ENCODE measurements at places on chromosomes 4 and X.

DNA sequence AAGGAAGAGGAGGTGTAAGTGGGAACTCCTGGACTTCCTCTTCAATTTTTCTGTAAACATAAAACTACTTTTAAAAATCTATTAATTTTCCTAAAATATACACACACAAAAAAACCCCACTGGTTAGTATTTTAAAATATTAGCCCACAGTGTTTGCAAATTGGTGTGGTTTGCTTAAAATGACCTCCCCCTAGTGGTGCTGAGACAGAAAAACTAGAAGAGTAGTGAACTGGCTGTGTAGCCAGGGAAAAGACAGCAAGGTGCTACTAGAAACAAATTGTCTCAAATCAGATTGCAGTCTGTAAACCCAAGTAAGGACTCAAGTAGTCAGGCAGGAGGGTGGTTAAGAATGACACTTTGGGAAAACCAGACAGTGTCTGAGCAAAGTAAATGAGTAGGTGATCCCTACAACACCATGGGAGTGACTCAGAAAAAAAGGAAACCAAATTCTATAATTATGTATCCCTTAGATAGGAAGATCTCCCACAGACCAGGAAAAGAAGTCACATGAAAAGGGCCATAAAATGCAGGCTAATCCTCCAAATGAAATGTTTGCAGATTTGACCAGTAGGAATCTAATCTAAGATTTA lies 26.0 kb downstream of the AMTN start:
- DNase-seq = no peak

DNA sequence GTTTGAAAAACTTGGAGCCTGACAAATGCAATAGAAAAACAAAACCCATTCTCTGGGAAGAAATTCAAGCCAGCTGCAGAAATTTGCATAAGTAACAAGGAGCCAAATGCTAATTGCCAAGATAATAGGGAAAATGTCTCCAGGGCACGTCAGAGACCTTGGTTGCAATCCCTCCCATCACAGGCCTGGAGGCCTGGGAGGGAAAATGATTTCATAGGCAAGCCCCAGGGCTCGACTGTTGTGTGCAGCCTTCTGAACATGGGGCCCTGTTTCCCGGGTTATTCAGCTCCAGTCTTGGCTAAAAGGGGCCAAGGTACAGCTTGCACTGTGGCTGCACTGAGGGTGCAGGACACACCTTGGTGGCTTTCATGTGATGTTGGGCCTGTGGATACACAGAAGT lies 760.4 kb upstream of the PABPC4L start:
- DNase-seq = no peak

GRCh38 chr4:97159625-97160024 lies 983.7 kb downstream of the STPG2 start:
- no peak for DNase-seq

DNA sequence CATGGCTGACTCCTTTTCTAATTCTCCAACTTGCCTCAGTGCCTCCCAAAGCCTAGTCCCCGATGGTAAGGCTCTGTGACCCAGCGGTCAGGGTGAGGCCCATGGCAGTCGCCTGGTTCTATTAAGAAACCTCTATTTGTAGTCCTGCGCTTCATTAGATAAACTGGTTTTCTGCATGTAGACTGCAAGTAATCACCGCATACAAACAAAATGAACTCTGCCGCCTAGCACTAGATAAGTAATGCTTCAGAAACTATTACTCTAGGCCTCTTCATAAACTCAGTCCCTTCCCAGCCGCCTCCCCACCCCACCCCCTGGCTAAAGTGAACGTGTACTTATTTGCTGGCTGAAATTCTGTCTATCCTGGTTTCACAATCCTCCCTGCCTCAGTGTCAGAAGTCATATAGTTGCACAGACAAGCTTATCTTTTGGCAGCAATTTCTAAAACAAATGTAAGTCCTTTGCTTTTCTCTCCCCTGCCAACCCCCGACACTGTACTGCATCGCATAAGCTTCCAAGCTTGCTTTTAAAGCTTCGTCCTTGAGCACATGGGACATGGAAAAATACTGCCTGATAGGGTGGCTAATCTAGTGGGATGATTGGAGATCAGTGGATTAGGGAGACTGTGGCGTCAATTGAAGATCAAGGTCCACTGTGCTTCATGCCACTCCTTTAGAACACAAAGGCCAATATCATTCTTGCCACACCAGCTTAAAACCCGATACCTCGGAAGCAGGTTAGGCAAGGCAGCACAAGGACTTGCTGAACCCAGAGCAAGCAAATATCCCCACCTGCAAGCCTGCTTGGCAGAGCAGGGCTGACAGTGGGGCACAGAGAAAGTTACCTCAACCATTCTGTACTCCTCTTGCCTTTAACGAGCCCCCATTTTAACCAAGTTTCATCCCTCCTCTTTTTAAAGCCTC lies 125.8 kb downstream of the IRF2 start:
- DNase-seq = peak; percentile 62

- no peak for DNase-seq
These were observed 1257.3 kb upstream of the DIAPH2 start for GRCh38 chrX:95427389-95427788.

GRCh38 chr4:79982601-79983322 lies 90.3 kb downstream of the ANTXR2 start:
- DNase-seq = no peak

- no peak for DNase-seq
These were observed 221.1 kb upstream of the TLL1 start for GRCh38 chr4:165651901-165652300.

GRCh38 chr4:183035726-183036415 lies 63.2 kb upstream of the WWC2 start:
- no peak for DNase-seq

DNA sequence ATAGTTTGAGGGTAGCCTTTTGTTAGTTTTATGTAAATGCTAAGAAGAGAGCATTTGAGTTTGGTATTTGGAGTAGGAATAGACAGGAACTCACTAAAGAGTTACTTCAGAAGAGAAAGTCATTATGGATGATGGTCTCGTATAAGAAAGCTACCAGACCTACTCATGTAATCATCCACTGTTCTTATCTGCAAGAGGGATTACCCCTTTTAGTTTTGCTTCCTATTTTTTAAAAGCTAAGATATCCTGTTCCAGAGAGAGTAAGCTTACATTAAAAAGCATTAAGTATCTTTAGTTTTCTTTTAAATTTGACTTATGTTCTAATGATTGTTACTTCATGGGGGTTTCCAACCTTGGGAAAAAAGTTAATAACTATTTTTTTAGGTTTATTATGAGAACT lies 12.5 kb upstream of the ART3 start:
- no peak for DNase-seq

- no peak for DNase-seq
These were observed 584.8 kb upstream of the INTU start for GRCh38 chr4:127047930-127048329.

DNA sequence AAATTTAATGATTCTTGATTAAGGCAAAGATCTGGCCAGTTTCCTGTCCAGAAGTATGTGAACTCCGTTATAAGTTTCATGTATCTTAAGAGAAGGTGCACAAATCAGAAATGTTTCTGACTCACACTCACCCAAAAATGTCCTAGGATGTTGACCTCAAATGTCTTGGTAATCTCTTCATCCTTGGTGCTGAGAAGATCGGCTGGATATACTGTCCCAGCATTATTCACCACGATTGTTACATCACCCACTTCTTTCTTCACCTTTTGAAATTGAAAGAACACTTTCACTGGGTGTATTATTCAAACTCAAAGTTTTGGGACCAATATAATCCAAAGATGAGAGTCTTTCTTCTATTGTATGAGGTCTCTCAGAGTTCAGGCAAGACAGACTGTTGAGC lies 5.7 kb downstream of the HSD17B13 start:
- no peak for DNase-seq

DNA sequence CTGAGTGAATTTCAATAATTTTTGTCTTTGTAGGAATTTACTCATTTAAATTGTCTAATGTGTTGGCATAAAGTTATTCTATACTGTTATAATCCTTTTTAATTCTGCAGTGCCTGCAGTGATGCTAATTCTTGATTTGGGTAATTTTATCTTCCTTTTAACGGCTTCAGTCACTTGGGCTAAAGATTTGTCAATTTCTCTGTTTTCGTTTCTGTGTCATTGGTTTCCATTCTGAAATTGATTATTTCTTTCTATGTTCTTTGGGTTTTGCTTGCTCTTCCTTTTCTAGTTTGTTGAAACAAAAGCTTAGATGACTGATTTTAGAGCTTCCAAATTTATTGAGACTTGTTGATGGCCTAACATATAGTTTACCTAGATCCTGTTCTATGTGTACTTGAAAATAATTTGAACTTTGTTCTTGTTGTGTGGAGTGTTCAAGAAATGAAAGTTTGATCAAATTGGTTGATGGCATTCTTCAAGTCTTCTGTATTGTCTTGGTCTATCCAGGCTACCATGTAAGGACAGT lies 89.4 kb downstream of the TNIP2 start:
- DNase-seq = no peak

GRCh38 chr4:11259837-11260236 lies 168.9 kb downstream of the HS3ST1 start:
- DNase-seq = no peak

GRCh38 chr4:120052856-120053255 lies 13.8 kb downstream of the MAD2L1 start:
- peak; percentile 45 for DNase-seq

DNA sequence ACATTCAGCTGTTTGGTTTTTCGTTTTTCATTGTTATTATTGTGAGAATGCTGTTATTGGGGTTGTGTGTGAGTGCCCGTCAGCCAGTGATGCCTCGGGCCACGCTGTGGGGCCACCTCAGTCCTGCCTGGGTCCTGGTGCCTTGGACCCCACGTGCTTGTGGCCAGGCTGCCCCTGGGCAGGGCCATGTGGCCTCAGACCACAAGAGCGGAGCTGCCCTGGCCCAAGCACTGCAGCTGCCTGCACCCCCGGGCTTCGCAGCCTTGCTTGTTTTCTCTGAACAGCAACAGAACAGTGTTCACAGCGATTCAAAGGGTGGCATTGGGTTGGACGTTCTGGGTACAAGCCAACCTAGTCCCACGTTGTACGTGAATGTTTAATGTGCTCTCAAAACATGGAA lies 56.9 kb downstream of the CPLX1 start:
- DNase-seq = peak; percentile 40

DNA sequence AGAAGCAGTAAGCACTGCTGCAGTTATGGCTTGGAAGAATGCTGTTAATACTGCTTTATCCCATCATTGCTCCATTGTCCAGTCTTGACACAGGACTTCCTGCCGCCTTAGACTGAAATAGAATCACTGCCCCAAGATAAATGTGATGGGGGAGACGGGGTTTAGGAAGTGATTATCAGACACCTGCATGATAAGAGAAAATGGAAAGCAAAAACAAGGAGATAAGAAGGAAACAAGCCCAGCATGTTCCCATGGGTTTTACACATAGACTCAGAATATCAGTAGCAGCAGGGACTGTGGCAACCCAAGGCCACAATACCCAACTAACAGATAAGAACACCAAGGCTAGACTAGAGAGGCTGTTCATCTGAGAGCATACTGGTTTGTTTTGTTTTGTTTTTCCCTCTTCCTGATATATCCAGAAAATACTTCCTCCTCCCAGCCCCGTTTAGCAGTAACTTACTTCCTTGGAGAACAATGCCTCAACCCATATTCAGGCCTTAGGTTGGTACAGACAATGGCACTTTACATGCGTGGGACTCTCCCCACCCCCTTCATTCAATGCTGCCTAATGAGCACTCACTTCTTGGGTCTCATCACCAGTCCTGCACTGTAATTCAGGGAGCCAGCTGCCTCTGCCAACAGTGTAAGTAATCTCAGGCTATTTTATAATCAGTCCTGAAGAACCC lies 232.6 kb downstream of the CBR4 start:
- no peak for DNase-seq

DNA sequence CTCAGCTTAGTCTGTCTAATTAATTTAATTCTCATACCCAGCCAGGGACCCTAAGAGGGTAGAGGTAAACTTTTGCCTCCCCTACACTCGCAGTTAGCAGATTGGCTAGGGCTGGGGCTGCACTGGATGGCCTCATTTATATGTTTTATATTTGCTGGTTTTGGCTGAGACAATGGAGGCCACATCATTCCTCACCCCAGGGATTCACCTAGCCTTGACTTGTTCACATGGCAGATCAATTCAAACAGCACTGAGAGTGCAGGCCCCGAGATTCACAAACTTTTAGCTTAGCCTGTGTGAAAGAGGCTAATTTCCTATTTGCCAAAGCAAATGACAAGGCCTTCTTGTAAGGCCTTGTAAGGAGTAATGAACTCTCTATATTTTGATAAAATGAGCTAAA lies 844.4 kb downstream of the ARAP2 start:
- DNase-seq = no peak

DNA sequence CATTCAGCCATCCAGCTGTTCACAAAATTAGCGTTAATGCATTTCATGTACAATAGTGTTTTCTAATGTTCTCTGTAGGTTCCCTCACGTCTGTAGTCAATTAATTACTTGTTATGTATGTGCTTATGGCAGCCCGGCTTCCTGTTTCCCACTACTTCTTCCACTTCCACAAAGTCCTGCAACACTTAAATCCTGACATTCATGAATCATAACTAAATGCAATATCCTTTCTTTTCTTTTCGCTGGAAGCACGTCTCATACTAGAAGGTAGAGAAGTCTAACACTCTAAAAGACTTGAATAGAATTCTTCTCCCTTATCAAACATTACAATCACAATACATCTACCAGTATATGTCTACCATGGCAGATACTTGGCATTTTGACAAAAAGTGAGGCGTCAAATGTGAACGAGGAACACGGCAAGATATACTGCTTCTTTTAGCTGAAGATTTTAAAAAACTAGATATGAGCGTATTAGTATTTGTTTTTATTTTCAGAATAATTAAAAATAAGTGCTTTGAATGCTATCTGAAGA lies 239.0 kb upstream of the DIAPH2 start:
- no peak for DNase-seq

- DNase-seq = no peak
These were observed 73.6 kb downstream of the MED28 start for GRCh38 chr4:17688011-17688441.
